ENCODE measurements at places on chromosomes 5 and 9.

DNA sequence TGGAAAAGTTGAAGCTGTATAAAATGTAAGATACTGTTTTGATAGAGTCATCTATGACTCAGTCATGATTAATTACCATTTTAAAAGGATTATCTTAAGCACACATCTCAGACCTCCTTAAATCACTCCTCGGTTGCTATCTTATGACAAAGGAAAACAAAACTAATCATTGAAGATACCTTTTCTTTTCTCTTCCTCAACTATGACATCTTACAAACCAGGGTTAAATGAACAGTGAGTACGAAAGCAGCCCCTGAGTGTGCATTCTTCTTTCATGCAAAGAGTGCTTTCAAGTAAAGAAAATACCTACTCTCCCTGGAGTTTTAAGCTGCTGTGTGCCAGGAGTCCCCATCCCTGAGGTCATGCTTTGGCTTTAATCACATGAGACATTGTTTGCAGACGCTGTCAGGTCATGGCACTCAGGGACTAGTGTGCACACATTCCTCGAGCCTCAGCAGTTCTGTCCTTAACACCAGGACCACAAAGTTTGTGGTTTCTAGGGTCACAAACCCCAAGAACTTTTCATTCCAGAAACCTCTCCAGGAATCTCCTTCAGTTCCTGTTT is 86.7 kb upstream of the ICE1 start:
- DNase-seq = no peak

- peak; percentile 68 for DNase-seq
These were observed 25.3 kb downstream of the ZDHHC11B start for GRCh38 chr5:759111-759751.

DNA sequence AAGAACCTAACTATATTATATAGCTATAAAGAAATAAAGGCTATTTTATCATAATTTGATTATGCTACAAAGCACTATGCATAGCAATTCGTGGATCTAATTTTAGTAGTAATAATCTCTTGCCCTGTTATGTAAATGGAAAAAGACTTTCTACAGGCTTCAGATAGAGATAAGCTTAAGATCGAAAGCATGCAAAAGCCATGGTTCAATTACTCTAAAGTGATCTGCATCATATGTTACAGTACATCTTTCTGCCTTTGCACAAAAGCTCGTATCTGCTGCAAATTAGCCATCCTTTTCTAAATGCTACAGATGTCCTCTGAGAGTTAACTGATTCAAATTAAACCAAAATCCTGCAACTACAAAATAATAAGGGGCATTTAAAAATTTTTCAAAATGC is 234.8 kb upstream of the TMEM161B start:
- no peak for DNase-seq

DNA sequence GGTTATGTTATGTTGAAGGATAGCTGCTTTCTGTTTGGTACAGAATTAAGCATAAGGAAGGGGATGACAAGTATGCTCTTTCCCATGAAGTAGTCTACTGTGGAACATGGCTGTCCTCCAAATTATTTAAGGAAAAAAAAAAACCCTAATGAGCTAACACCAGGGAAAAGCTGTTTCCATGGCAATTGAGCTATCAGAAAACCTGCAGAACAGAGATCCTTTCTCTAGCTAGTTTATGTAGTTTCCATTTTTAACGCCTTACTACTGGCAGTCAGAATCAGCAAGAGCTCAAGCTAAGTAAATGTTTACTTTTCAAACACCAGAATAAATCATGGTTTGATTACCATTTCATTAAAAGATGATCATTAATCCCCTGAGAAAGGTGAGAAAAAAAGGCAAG is 287.4 kb upstream of the TARS1 start:
- DNase-seq = no peak

DNA sequence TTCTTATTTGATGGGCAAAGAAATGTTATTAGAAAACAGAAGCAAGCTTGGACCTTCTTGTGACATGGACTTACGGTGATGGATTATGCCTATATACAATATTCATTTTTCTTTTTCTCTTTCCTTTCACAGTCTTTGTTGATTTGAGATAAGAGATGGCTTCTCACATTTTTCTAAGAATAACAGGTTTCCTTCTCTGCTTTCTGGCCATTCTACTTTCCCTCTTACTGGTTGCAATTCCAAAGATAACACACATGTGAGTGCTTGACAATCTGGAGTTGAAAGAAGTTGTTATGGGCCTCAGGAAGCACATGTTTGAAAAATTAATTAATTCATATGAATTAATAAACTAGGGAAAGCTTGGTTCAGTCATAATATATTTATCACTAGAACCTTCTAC is 89.8 kb upstream of the RPS23 start:
- DNase-seq = no peak

DNA sequence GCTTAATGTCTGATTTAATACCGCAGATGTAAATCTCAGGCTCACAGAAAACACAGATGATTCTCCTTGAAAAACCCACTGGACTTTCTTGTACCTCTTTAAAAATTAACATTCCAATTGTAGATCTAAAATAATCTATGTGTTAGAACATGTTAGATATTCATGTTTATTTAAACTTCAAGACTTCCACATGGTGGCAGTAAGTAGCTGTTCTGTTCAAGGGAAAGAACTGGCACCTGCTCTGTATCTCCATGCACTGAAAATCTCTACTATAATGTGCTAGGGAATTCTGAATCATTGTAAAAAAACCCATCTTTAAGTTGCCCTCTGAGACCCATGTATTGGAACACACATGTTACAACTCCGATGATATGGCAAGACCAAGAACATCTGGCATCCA is 366.9 kb downstream of the DMRTA1 start:
- DNase-seq = no peak

- DNase-seq = no peak
These were observed 4.3 kb downstream of the CD14 start for GRCh38 chr5:140628711-140629110.

GRCh38 chr5:3364941-3365340 is 230.7 kb upstream of the IRX1 start:
- DNase-seq = no peak

GRCh38 chr9:93094658-93095204 is 1.3 kb upstream of the CARD19 start:
- no peak for DNase-seq

GRCh38 chr5:121027636-121028035 is 563.5 kb downstream of the PRR16 start:
- DNase-seq = no peak

GRCh38 chr5:61148515-61148914 is 13.8 kb downstream of the SMIM15 start:
- DNase-seq = no peak

DNA sequence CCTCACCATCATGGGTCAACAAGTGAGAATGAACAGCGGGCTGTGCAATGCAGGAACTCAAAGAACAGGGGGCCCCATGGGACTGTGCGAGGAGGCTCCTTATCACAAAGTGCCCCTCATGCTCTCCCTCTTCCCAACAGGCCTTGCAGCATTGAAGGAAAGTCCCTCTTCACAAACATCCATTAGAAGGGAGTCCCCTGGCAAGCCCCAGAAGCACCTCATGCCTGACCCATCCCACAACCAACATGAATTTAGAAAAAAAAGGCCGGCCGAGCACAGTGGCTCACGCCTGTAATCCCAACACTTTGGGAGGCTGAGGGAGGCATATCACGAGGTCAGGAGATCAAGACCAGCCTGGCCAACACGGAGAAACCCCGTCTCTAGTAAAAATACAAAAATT is 122.6 kb upstream of the FSTL4 start:
- no peak for DNase-seq

DNA sequence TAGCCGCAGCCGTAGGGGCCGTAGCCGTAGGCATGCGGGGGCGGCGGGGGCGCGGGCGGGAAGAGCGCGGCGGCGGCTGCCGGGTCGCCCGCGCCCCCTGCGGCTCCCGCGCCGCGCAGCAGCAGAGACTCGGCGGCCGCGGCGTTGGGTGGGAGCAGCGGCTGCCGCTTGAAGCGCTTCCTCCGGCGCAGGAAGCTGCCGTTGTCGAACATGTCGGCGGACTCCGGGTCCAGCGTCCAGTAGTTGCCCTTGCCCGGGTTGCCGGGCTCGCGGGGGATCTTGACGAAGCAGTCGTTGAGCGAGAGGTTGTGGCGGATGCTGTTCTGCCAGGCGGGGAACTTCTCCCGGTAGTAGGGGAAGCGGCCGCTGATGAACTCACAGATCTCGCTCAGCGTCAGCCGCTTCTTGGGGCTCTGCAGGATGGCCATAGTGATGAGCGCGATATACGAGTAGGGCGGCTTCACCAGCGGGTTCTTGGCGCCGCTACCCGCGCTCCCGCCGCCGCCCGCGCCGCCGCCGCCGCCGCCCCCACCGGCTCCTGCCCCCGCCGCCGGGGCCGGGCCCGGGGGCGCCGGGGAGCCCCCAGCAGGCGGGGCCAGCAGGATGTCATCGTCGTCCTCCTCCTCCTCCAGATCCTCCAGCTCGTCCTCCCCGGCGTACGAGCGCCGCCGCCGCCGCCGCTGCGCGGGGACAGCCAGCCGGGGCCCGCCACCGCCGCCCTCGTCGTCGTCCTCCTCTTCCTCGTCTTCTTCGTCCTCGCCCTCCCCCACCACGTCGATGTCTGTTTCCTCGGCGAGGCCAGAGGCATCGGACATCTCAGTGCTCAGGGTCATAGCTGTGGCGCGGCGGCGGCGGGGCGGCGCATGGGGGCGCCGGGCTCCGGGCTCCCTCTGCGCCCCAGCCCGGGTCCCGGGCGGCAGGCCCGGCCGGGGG is 781 bp downstream of the FOXD1 start:
- DNase-seq = no peak

GRCh38 chr5:150000990-150001659 is 586 bp downstream of the HMGXB3 start:
- DNase-seq = peak; percentile 56

- no peak for DNase-seq
These were observed 520 bp downstream of the CCIN start for GRCh38 chr9:36169708-36170107.

- no peak for DNase-seq
These were observed 540.2 kb upstream of the ZNF462 start for GRCh38 chr9:106322706-106323245.

GRCh38 chr9:76701441-76702039 is 62.7 kb upstream of the PCA3 start:
- DNase-seq = no peak

- no peak for DNase-seq
These were observed 145.9 kb upstream of the FST start for GRCh38 chr5:53334431-53334941.

- no peak for DNase-seq
These were observed 5.1 kb downstream of the RPL12 start for GRCh38 chr9:127445851-127446712.

GRCh38 chr5:126716861-126717260 is 60.1 kb upstream of the LMNB1 start:
- DNase-seq = no peak

DNA sequence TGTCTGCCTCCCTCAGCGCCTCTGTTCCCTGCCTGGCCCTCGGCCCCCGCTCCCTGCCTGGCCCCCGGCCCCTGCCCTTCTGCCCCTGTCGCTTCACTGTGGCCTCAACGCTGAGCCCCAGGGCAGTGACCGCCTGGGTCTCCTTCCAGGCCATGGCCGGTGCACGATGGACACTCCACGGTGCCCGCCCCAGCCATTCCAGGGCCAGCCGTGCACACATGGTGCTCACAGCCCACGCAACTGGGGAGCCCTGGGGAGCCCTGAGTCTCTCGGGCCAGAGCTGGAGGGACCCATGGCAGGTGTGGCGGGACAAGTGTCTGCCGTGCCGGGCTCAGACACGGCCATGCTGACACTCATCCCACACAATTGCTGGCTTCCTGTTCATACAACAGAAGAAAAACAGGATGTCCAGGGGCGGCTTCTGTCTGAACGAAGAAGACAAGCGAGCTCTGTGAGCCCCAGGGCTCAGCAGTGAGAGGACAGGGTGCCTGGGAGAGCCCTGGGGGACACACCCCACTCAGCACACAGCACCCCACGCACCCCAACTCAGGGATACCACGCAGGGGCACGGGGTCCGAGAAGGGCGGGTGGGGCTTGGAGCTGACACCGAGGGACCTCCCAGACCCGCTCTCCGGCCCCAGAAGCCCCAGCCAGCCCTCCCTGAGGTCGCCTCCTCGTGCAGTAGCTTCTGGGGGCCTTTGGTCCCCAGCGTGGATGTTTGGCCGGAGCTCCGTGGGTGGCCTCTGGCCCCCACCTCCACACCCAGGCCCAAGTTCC is 35.7 kb downstream of the EXD3 start:
- DNase-seq = peak; percentile 34

DNA sequence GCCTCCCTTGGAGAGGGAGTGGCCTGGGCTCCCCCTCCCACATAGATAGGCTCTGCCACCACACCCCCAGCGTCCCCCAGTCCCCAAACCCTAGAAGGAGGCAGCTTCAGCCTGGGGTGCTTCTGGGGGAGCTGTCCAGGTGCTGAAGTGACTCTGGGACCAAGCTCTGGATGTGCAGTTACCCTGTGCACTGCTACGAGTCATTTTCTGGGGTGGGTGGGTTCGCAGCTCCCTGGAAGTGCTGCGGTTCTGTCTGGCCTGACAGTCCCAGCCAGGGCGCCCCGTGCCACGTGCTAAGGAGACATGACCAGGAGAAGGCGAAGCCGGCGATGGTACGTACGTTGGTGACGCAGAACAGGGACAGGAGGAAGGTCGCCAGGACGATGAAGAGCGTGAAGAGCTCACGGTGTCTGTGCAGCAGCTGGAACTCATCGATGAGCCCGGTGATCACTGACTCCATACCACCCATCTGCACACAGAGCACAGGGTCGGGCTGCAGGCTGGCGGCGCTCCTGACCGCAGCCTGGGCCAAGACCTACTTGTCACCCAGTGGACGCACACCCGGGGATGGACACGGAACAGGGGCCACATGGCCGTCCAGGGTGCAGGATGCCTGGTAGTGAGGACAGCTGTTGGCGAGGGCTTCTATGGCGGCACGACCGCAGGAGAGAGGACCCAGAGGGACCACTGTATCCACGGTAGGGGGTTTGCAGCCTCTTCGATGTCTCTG is 35.7 kb downstream of the SLC6A3 start:
- DNase-seq = no peak

DNA sequence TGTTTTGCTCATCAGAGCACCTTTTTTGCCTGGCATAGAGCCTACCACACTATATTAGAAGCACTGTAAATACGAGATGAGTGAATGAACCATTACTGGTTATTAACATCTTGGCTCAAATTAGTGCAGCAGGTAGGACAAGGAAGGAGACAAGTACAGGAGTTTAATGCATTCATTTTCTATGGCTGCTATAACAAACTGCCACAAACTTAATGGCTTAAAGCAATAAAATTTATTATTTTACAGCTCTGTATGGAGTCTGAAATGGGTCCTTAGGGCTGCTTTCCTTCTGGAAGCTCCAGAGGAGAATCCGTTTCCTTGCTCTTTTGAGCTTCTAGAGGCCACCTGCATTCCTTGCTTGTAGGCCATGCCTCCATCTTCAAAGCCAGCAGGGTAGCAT is 59.1 kb downstream of the PDE6A start:
- no peak for DNase-seq

GRCh38 chr5:159916841-159917761 is 819 bp downstream of the ADRA1B start:
- DNase-seq = no peak

GRCh38 chr9:35548571-35548970 is 56.5 kb upstream of the TESK1 start:
- DNase-seq = no peak

Measured in stimulated activated CD4-positive, alpha-beta T cell treated with anti-CD3 and anti-CD28 coated beads, Interleukin-2, amount 100 ng/mL, for 24 hours (primary cell).